ENCODE measurements at places on chromosomes 6 and 20.

- DNase-seq = no peak
Observed at GRCh38 chr20:19971116-19971515, 46.0 kb upstream of the NAA20 start.

DNA sequence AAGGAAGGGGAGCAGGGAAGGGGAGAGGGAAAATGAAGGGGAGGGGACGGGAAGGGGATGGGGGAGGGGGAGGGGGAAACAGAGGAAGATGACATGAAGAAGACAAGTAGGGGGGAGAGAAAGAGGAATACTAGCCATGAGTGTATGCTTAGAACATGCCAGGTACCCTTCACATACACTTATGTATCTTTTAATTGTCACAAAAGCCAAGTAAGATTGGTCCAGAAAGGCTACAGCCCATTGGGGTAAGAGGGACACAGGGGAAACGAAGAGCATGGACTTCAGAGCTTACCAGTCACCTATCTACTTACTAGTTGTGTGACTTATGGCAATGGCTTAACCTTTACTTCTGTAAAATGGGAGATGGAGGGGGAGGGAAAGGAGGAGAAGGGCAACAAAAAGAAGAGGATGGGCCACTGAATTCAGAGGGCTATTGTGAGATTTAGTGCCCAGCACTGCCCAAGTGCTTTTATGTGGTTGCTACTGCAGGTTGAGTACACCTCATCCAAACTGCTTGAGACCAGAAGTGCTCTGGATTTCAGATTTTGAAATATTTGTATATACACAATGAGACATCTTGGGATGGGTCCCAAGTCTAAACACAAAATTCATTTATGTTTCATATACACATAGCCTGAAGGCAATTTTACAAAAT lies 90.3 kb downstream of the ARHGAP18 start:
- no peak for DNase-seq

GRCh38 chr6:73227606-73228255 lies 2.4 kb upstream of the KHDC1L start:
- no peak for DNase-seq

GRCh38 chr6:145836772-145837171 lies 22.2 kb upstream of the FBXO30 start:
- DNase-seq = no peak

DNA sequence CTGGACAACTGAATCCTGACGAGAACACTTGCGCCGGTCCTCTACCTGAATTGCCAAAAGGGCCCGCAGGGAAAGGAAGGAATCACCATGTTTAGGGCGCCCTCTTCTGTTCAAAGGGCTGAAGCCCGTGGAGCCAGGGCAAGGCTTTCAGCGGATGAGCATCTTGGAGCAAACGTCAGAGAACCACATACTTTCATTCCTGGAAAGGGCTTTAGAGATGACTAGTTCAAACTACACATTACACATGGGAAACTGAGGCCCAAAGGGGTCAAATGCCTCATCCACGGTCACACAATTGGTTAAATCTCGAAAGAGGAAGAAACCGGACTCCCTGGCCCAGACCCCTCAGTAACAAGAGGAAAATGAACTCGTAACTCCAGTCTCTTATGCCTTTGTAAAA lies 11.5 kb upstream of the ZNF133 start:
- DNase-seq = no peak

GRCh38 chr20:62449951-62450691 lies 22.8 kb upstream of the RBBP8NL start:
- DNase-seq = no peak

- no peak for DNase-seq
Observed at GRCh38 chr6:117494283-117494682, 11.8 kb downstream of the DCBLD1 start.

- no peak for DNase-seq
Observed at GRCh38 chr6:75213112-75213511, 7.3 kb upstream of the COL12A1 start.

DNA sequence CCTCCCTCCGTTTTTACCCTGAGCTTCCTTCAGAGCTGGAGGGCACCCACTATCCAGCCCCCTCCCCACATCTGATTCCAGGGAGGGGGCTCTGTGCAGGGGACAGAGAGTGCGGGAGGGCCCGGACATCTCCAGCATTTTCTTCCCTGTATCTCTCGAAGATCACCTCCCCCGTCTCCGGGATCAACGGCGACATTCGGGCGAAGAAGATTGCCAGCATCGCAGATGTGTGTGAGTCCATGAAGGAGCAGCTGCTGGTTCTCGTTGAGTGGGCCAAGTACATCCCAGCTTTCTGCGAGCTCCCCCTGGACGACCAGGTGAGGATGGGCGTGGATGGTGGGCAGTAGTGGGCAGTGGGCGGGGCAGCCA lies 58.8 kb downstream of the HNF4A start:
- no peak for DNase-seq

DNA sequence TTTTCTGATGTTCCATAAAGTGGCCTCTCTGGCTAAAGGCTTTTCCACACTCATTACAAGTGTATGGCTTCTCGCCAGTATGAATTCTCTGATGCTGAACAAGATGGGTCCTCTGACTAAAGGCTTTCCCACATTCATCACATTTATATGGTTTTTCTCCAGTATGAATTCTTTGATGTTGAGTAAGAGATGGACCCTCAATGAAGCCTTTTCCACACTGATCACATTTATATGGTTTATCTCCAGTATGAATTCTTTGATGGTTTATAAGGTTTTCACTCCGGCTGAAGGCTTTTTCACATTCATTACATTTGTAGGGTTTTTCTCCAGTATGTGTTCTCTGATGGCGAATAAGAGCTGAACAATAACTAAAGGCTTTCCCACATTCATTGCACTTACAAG lies 20.4 kb downstream of the ZNF184 start:
- no peak for DNase-seq

- no peak for DNase-seq
Observed at GRCh38 chr20:52818491-52818890, 153.7 kb upstream of the TSHZ2 start.

- no peak for DNase-seq
Observed at GRCh38 chr6:157767775-157768156, 55.3 kb upstream of the SNX9 start.

DNA sequence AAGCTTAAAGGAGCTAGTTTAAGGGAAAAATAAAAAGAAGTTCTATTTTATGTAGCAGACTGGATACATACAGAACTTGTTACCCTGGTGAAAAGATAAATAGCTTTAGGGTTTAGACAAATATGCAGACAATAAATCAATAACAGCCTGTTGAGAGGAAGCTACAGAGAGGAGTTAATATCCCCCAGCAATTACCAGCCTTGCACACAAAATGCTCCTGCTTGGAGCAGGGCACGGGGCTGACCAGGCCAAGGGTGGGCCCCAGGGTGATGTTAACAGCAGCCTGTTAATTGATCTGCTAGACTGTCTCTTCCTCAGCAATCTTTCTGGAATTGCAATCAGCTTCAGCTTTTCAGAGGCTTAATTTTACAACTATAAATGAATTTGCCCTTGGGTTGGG lies 125.1 kb upstream of the SOX4 start:
- no peak for DNase-seq

DNA sequence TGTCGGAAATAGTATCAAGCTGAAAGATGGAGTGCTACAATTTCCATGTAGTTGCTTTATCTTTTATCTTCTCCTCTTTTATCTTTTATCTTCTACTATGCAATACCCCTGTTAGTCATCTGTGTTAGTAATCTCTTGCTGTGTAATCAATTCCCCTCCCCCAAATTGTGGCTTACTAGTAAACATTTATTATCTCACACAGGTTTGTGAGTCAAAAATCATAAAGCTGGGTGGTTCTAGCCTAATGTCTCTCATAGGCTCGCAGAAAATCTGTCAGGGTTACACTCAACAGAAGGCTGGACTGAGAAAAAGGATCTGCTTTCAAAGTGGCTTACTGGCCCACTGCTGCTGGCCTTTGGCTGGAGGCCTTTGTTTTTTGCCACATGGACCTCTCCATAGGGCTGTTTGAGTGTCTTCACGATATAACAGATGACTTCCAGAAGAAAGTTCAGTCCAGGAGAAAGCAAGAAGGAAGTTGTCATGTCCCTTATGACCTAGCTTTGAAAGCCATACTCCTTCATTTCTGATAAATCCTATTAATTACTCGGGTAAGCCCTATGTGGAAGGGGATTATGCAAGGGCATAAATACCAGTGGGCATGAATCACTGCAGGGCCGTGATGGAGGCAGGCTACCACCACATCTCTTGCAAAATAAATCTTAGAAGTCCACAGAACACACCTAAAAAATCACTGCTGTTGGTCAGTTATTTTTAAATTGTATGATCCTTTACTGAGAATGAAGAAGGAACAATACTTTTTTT lies 24.5 kb upstream of the PTCHD4 start:
- DNase-seq = no peak

DNA sequence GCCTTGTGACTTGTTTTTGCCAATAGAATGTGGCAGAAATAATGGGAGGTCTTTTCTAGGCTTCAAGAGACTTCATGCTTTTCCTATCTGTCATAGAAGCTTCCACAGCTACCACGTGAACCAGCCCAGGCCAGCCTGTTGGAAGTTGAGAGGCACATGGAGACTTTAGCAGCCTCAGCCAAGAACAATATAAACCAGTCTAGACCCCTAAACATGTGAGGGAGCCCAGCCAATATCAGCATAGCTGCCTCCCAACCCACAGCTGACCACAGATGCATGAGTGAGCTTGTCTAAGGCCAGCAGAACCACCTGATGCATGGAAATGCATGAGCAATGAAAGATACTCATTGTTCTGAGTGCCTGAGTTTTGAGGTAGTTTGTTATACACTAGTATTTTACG lies 540.7 kb upstream of the BTBD3 start:
- DNase-seq = no peak

DNA sequence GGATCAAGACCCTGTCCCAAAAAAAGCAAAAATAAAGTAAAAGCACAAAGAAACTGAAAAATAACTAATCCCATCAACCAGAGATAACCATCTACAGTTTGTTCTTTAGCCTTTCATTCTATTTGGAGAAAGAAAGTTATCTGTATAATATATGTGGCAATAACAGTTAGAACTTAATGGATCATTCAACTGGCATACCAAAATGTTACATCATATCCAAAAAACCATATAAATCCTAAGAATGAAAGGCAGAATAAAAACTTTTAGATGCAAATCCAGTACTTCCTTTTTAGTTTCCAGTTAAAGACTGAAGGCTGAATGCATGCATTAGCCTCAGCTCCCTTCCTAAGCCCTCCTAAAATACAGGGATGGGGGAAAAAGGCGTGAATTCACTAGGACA lies 25.2 kb downstream of the ILRUN start:
- DNase-seq = no peak

DNA sequence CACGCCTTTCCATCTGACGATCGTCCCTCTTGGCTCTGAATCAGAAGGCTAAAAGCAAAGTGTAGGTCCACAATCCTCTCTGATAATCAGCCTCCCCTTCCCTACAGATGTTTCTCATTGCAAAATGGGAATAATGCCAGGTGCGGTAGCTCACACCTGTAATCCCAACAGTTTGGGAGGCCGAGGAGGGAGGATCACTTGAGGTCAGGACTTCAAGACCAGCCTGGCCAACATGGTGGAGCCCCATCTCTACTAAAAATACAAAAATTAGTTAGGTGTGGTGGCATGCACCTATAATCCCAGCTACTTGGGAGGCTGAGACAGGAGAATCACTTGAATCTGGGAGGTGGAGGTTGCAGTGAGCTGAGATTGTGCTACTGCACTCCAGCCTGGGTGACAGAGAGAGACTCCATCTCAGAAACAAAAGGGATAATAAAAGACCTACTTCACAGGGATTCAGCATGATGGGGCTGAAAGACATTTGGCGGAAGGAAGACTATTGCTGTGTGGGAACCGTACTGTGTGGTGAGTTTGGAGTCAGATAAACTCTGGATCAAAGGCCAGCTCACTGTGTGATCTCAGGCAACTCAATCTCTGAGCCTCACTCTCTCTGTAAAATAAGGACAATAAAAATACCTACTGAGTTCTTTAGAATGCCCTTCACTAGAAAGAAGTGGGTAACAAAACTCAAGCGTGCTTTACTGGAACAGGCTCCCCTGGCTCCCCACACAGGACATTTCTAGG lies 15.9 kb upstream of the SLC9A8 start:
- DNase-seq = no peak

GRCh38 chr6:24658573-24659560 lies 7.8 kb downstream of the TDP2 start:
- no peak for DNase-seq

- no peak for DNase-seq
Observed at GRCh38 chr20:3646067-3646440, 17.1 kb downstream of the GFRA4 start.

DNA sequence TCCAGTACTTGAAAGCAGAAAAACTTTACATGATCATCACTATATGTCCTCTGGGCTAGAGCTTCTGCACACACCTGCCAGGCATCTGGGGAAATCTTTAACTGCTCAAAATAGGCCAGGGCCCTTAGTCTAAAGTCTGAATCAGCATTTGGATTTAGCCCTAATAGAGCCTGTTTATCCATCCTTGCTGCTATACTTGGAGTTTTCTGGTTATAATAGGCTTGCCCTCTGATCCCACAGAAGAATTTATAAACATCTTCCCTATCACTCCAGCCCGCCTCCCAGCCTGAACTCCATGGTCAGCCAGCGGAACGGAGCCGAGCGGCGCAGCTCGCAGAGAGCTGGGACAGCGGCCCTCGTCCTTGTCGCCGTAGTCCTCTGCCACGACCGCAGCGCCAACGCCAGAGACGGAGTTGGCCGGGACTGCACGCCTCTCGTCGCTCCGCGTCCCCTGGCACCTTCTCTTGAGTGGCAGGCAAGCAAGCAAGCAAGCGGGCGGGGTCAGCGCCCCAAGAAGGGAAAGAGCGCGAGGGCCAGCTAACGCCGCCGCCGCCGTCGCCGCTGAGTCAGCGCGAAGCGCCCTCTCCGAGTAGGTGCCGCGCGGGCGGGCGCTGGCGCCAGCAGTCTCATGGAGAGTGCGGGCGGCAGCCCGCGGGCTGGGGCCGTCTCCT lies 25.4 kb upstream of the ASIP start:
- DNase-seq = peak; percentile 91

DNA sequence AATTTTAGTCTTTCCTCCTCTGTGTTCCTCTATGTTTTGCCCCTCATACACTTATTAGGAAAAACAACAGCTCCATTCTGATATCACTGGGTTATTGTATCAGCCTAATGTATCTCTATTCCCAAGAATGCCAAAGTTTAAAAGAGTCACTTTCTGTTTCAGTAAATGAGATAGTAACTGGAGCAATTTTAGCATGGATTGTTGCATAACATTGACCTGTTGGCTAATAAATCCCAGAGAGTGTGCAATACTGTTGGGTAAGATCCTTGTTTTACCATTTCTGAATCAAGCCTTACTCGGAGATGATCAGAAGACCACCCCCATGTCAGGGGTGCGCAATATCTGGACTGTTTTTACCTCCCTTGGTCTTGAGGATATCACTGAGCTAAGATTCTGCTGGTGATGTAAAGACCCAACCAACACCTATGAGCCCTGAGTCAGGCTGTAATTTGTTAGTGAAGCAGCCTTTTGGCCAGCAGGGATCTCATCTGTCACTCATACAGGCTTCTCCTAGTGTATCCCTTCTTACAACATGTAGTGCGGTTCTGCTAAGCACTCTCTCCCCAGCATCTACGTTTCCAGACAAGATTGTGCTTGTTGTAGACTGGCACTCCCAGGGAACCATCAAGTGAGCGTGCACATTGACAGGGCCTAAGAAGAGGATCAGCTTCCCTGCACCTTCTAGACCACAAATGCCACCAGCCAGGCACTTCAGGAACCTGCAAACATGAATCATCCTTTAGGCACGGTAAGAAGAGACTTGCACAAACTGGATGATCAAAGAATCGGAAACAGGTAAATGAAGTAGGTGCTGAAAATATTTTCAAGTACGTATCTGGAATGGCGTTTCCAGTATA lies 11.5 kb upstream of the IPCEF1 start:
- DNase-seq = peak; percentile 86

GRCh38 chr20:2800521-2801285 lies at the start of gene CPXM1:
Gene CPXM1, minus strand, starts transcription at chr20:2800627. Its CDS starts 55 bp downstream, at chr20:2800572.
- no peak for DNase-seq

GRCh38 chr20:49750611-49751396 lies 37.1 kb upstream of the B4GALT5 start:
- no peak for DNase-seq
